ENCODE measurements at places on chromosomes 4 and X. TPM values are rescaled to one million over a fixed set of nuclear protein-coding genes. Genes with fewer than 3 reads are reported as not detected.

GLRA2 gene
- total RNA-seq, result not detected

MAGEA2B gene
- not detected for total RNA-seq

MTMR8 gene
- not detected for total RNA-seq

CT47B1 gene
- total RNA-seq, result not detected

LYAR gene
- 7.7 TPM for total RNA-seq

SORBS2 gene
- total RNA-seq, result 2.4 TPM

MSX1 gene
- total RNA-seq, result 7.8 TPM

TFE3 gene
- total RNA-seq, result 24.2 TPM

ASMTL gene
- total RNA-seq, result 14.1 TPM

All from smooth muscle cell of bladder (primary cell).